Epithelial cell of proximal tubule (primary cell): ENCODE measurements at places on chromosomes 12 and 14. TPM values are rescaled to one million over a fixed set of nuclear protein-coding genes. Genes with fewer than 3 reads are reported as not detected.
A peak's percentile ranks its signal among the peaks of the same experiment; 100 is the strongest.

GRCh38 chr14:60944204-60944603 lies 36.7 kb downstream of the TRMT5 start:
- no peak for DNase-seq

Gene OXA1L
- 99.2 and 109 TPM in 2 replicates for total RNA-seq

DNA sequence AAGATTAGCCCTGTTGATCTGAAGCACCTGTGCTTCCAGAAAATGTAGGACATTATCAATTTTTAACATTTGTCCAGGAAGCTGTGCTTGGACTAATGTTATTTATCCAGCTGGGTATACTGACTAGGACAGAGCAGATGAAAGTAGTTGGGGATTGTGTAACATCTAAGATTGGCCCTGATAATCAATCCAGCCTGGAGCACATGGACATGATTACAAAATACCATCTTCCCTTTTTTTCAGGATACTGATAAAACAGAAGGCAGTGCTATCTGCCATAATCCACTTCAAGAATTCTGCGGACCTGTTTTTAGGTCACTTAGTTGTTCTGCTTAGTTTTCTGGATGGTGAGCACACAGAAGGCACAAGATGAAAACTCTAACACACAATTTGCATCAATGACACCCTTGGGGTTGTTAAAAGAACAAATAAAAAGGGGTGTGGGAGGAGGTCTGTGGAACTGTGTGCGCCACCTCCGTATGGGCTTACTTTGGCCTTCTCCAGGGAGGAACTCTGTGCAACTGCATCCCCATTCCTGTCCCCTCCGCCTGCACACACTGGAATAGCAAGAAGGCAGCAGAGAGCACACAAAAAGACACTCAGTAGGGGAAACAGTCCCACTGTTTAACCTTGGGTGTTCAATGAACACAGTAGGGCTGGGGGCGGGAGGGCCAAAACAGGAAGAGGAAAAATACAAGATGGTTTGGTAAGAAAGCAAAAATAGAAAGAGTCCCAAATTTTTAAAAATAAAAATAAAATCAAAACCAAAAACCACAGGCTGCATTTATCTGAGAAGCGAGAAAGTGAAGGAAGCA lies 31.1 kb upstream of the DUSP6 start:
- no peak for DNase-seq

- DNase-seq = no peak
Measured at GRCh38 chr12:27517961-27518665, 5.9 kb upstream of the PPFIBP1 start.

- no peak for DNase-seq
Measured at GRCh38 chr12:66309606-66310005, 7.3 kb downstream of the HELB start.

- no peak for DNase-seq
Measured at GRCh38 chr14:69036757-69037506, 57.8 kb upstream of the ACTN1 start.

GRCh38 chr14:76138758-76139723 lies 12.7 kb upstream of the GPATCH2L start:
- DNase-seq = no peak

Gene KRT72
- not detected in 2 replicates for total RNA-seq

Gene DNAH10
- 0.17 TPM in 1 of 2 replicates, not detected in the other for total RNA-seq

Gene GDF3
- not detected in 2 replicates for total RNA-seq

Gene COCH
- total RNA-seq = 18.8 and 20.9 TPM in 2 replicates

Gene ANKRD33
- not detected in 2 replicates for total RNA-seq

GRCh38 chr12:76024942-76025600 lies 6.5 kb downstream of the PHLDA1 start:
- DNase-seq = no peak

Gene CDK4
- total RNA-seq = 178 and 363 TPM in 2 replicates

DNA sequence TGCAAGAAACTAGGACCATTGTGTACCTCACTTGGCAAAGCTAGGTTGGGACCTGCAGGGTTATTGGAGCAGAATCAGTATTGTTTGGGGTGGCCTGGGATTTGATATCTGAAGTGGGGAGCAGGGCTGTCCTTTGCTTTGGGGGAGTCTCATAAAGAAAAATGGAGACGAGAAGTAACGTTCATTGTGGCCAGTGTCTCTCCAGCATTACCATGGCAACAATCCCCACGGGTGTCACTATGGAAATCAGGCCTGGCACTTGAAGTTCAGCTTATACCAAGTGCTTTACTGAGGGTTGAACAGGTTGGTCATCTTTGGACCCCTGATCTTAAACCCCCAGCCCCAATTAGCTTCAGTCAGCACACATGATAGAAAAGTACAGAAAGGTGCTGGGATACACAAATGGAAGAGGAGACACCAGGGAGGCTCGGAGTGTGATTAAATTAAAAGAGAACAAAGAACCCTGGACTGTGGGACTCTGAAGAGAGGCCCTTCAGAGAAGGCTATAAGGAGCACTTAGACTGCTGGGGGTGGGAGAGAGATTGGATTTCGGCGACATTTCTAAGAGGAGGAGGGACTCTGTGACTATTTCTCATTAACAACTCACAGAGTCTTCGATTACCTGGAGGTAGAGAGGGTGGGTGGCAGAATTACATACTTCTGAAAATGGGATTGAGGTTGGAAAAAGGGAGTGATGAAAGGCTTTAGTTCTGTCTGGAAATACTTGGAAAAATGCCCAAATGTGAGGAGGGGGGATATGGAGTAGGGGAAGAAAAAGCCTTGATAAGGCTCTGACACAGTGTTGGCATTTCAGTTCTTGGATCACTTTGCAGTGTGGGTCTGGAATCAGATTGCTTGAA lies 3.7 kb downstream of the KIF5A start:
- DNase-seq = no peak

GRCh38 chr12:67925552-67925951 lies 63.7 kb upstream of the IFNG-AS1 start:
- no peak for DNase-seq

Gene MMP19
- 1.2 and 1.3 TPM in 2 replicates for total RNA-seq

- no peak for DNase-seq
Measured at GRCh38 chr12:131671871-131672270, 39.0 kb upstream of the SFSWAP start.

Gene POTEG
- total RNA-seq = not detected in 2 replicates

DNA sequence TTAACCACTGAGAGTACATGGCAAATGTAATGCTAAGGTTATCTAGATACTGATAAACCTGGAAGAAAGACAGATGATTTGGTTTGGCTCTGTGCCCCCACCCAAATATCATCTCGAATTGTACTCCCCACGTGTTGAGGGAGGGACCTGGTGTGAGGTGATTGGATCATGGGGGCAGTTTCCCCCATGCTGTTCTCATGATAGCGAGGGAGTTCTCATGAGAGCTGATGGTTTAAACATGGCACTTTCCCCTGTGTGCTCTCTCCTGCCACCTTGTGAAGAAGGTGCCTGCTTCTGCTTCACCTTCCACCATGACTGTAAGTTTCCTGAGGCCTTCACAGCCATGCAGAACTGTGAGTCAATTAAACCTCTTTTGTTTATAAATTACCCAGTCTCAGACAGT lies 14.2 kb downstream of the NOXRED1 start:
- DNase-seq = no peak

GRCh38 chr14:51244591-51244990 lies 4.5 kb downstream of the TMX1 start:
- DNase-seq = no peak

Gene STAC3
- total RNA-seq = not detected in 2 replicates

- no peak for DNase-seq
Measured at GRCh38 chr12:11746940-11747716, 97.7 kb downstream of the ETV6 start.

Gene DAO
- not detected in 2 replicates for total RNA-seq

DNA sequence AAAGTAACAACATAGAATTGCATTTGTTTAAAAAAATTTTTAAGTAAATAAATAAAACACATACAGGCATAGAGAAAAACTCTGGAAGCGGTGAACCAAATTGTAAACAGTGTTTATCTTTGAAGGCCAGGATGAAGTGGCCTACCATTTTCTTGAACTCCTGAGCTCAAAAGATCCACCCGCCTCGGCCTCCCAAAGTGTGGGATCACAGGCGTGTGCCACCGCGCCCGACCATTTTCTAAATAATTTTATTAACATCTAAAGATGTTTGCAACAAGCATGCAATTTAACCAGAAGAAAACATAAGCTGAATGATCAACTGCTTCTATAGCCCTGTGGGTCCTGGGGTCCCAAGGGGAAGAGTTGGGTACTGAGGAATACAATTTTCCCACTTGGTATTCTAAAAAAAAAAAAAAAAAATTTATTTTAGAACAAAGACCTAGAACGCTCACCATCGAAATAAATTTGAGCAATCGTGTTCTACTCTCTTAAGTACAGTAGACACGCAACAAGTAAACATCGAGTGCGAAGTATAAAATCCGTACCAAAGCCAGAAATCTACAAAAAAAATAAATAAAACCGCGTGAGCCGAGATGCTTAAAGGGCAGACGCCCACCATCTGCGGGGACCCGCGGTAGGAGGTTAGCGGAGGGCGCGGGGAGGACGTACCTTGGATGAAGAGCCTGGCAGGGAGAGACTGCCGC lies 484 bp downstream of the MIS18BP1 start:
- no peak for DNase-seq

DNA sequence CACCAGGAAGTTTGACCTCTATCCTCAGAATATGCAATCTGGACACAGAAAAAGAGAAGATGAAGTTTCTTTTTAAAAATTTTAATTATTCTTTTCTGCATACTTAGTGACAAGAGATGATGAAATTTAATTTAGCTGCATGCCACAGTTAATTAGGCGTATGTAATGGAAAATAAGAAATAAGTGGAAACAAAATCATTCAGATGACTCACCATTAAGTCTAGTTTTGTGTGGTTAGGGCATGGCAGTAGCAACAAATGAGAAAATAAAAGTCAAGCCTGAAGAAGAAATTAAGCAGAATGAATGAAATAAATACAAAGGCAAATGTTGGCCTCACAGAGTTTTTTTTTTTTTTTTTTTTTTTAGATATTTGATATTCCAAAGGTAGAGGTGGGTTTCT lies 30.9 kb upstream of the KLRD1 start:
- no peak for DNase-seq

DNA sequence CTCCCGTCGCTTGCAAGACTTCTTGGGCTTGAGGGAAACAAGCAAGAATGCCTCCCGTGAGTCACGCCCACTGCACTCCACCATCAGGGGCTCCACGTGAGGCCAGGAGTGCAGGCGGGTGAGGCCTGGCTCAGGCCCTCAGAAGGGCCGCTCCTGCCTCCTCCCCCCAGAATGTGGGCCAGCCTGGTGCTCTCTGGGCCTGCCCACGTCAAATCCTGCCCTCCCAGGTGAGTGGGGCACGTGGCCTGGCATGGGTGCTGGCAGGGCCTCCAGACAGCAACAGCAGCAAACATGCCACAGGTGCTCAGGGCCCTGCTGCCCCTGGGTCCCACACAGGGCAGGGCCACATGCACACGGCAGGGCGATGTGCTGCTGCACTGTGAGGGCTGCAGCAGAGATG lies 30.6 kb upstream of the BTBD6 start:
- DNase-seq = no peak

Gene PRMT5
- 70.5 and 142 TPM in 2 replicates for total RNA-seq

- peak; percentile 62 for DNase-seq
Measured at GRCh38 chr12:106733660-106734059, 40.8 kb upstream of the RIC8B start.

GRCh38 chr12:12349711-12350665 lies at the start of gene MANSC1:
Gene MANSC1, minus strand, starts transcription at chr12:12350242. Its CDS starts 6,928 bp downstream, at chr12:12343314.
- DNase-seq = no peak

DNA sequence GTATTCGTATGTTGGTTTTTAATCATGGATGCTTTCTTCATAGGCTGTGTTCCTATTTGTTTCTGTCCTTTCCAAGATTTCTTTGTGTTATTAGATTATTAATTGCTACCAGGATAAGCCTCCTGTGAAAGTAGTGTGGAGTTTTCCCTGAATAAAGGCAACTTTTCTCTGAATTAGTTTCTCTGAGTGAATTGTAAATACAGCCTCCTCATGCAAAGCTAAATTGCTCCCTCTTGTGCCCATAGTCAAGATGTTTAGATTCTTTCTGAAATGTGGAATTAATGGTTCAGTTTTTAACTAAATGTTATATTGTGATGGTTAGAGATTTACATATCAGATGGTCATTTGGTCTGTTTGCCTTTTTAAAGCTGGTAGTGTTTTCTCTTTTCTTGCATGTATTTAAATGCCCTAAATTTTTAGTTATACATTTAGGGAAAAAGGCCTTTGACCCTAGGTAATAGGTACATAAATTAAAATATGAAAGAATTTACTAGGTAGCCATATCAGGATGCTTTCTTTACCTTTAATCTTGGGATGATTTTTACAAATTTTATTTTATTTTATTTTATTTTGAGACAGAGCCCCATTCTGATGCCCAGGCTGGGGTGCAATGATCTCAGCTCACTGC lies 8.9 kb downstream of the APAF1 start:
- DNase-seq = no peak

- DNase-seq = no peak
Measured at GRCh38 chr14:99148861-99149610, 123.0 kb downstream of the BCL11B start.

DNA sequence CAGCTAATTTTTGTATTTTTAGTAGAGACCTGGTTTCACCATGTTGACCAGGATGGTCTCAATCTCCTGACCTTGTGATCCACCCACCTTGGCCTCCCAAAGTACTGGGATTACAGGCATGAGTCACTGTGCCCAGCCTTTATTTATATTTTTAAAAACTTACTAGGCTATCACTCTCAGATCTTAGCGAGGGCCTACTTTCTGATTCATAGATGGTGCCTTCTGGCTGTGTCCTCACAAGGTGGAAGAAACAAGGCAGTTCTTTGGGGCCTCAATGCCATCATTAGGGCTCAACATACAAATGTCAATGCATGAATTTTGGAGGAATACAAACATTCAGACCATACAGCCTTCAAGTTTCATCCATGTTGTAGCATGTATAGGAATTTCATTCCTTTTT lies 2.4 kb upstream of the DGLUCY start:
- no peak for DNase-seq

GRCh38 chr14:92668276-92668973 lies 80.0 kb downstream of the LGMN start:
- no peak for DNase-seq

- DNase-seq = no peak
Measured at GRCh38 chr12:18139254-18139653, 49.3 kb upstream of the RERGL start.

DNA sequence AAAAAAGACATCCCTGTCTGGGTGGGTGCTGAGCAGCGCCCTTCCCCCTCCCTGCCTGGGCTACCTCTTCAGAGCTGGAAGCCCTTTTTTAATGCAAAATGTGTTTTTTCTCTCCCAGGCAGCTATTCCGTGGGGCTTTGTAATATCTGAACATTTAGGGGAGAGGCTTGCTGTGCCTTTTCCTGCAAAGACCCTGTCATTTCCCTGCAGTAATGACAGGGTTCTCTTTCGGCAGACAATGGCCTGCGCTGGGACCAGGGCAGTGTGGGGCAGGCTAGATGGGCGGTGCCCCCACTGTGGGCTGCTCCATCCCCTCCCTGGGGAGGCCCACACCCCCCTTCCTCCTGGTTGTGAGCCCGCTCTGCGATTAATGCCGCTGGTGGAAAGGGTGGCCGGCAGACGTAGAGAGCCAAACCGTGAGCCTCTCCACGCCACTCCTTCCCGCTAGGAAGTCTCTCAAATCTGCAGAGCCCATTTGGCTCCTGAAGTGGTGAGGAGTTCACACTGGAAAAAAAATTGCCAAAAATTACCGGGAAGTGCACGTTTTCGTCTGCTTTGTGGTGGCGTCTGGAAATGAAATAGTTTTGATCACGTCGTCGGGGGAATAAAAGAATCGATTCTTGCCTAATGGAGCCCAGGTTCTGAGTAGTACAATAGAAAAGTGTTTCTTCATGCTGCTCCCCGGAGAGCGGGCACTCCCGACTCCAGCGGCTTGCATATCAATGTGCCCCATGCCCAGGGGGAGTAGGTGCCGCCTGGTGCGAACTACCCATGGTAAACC lies 31.5 kb downstream of the KIF26A start:
- no peak for DNase-seq

GRCh38 chr12:41531147-41531829 lies 343.2 kb downstream of the PDZRN4 start:
- DNase-seq = no peak

GRCh38 chr12:13957576-13957975 lies 23.8 kb downstream of the GRIN2B start:
- DNase-seq = no peak
